ENCODE measurements at places on chromosomes 1 and 21.

- DNase-seq: no peak
Observed at GRCh38 chr1:95021119-95021518, 51.6 kb downstream of the ALG14 start.

DNA sequence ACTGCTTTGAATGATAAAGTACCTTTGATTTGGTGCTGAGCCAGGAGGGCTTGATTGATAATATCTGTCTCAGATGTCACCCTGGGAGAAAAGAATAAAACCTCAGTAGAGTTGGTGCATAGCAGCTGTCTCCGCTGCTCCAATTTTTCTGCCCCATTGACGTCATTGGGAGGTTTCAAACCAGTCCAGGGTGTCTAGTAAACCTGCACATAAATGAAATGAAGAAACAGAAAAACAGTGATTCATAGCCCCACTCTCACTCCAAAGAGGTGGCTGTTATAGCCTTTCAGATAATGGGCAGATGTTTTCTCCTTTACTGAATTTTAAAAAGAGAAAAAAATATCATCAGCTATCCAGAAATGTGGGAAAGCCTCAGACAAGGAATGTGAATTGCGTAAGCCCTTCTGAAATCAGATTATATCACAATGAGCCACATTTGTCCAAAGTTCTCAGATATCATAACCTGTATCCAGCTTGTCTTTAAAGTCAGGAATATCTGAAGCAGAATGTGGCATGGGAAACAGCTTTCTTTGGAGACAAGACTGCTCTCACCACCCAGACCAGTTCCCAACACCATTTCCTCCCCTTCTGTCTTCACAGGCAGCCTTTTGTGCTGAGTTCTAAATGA lies 351.3 kb upstream of the SGIP1 start:
- peak; percentile 59 for DNase-seq

DNA sequence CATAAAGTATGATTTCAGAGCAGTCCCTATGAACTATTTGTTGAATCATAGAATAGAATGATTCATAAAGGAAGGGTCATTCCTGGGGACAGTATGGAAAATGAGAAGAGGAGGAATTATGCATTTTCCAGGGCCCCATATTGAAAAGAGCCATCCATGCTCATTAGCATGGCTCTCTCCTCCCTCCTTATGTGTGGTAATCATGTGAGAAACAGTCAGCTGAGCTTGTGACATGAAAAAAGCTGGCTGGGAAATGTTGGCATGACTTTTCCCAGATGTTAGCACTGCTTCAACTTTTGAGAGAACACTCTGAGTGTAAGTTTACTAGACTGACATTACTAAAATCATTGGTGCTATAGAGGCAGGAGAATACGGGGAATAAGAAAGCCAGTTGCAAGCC lies 16.1 kb downstream of the TRIM67 start:
- no peak for DNase-seq

GRCh38 chr1:211126622-211127021 lies 7.3 kb downstream of the KCNH1 start:
- DNase-seq: no peak

DNA sequence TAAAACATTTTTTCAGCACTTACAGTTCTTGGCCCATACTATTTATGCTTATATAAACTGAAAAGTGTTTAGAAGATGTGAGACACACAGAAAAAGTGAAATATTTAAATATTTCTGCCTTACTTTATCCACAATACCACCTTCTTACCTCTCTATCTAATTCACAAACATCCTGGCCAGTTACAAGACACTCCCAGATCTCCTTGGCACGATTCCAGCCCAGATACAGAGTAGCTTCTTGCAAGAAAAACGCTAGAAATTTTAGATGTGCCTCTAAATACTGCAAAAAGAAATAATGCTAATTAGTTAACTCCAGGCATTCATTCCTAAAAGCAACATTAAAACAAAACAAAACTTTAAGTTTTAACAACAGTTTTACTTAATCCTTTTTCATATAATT lies 68.4 kb downstream of the USP24 start:
- DNase-seq: no peak

DNA sequence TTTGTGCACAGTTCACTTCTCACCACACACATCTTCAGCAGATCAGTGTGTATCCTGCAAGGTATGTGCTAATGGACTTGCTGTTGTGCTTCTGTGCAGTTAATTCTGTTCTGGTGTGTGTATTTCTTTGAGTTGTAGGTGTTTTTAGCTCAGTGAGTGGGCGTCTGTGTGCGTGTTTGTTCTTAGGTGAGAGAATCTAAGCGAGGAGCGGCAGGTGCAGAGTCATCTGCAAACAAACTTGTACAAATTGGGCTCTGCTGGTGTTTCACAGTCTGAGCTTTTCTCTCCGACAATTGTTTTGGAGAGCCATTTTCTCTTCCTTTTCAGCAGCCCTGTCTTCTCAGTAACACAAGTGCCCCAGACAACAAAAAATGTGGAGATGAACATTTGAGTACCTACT lies 43.6 kb downstream of the ACP6 start:
- DNase-seq: no peak

DNA sequence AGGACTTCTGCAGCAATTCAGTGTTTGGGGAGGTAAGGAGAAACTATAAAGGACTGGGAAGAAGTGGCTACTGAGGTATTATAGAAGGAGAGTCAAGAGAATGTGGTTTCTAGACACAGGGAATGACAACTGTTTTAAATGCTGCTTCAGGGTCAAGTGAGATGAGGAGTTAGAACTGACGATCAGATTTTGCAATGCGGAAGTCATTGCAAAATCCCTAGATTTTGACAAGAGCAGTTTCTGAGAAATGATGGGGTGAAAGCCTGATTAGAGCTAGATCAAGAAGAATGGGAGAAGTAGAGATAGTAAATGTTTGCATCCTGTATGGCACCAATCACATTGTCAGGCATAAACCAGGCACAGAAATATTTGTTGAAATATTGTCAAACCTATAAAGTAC lies 4.7 kb upstream of the TSNAX start:
- no peak for DNase-seq

All from brain microvascular endothelial cell (primary cell).